CD4-positive, alpha-beta T cell treated with Interleukin-17A for 4 hours (primary cell): ENCODE measurements at places on chromosomes 1 and 21.

DNA sequence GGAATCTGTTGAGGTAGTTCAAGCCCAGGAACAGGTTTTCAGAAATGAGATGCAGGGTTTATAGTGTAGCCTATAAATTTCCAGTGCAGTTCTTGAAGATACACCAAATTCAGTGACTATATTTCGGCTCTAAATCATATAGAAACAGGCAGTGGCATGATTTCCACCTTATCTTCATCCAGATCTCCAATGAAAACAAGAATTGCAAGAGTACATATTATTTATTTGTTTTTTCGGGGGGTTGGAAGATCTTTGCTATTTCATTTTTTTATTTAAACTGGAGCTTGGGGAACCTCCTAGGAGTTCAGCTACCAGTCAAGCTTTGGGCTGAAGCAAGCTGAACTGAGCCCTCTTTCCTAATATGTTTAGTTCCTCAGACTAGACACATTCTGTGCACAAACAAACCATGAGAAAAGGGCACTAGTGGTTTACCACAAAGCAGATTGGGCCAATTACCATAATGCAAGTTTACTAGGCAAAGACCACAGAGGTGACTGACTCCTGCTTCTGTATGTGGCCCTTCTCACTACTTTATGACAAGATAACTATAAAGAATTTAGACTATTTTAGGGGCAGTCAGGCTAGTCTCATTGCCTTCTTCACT is 68.5 kb downstream of the RGS2 start:
- DNase-seq, result no peak

DNA sequence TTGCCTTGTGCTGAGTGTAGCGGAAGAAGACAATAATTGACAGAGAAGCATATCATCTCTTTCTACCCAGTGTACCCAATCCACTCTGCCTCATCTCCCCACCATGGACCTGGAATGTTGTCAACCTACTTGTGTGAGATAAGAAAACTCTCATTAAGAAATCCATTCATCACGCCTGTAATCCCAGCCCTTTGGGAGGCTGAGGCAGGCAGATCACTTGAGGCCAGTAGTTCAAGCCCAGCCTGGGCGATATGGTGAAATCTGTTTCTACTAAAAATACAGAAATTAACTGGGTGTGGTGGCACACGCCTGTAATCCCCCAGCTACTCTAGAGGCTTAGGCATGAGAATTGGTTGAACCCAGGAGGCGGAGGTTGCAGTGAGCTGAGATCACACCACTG is 209.6 kb downstream of the PBX1 start:
- DNase-seq, result no peak

- no peak for DNase-seq
Observed at GRCh38 chr1:168454211-168454815, 89.5 kb downstream of the XCL2 start.

DNA sequence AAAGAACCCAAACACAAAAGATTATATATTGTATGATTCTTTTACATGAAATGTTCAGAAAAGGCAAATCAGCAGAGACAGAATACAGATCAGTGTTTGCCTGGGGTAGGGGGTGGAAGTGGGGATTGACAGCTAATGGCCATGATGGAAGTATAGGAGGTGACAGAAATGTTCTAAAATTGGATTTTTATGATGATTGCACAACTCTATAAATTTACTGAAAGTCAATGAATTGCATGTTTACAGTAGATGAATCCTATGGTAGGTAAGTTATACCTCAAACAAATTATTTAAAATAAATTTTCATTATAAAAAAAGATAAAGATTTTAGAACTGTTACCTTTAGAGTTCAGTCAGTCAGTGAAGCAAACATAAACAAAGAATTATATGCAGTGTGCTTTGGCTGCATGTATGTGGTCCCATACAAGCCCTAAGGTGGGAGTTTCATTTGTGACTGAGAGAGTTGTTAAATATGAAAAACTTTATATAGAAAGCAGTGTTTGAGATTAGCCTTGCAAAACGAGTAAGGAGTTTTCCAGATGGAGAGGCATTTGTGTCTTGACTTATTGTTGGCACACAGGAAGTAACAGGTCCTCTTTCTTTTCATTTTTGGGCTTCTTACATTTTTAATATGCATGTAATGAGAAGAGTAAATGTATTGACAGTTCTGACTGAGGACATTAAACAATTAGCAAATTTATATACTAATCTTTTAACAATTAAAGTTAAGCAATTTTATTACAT is 115.6 kb upstream of the KIAA1614 start:
- no peak for DNase-seq

DNA sequence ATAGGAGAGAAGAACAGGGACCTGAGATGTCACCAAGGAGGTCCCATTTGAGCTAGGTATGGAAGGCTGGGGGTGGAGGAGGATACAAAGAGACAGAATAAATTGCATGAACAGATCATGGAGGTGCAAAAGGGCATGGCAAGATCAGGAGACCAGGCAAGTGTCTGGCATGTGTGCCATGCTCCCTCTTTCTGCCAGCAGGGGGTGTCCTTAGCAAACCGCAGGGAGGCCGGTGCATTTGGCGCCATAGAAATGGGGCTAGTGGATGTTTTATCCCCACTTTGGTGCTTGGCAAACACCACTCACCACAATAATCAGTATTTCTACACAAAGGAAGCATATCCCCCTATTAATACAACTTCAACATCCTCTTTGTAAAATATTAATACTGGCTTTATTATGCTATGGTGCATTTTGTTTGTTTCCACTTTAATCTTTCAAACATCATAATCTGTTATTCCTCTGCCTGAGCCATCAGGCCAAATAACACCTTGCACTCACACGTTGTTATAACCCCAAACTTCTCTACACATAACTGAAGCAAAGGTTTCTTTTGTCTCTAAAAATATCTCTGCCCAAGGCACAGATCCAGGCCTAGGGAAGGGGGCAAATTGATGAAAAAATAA is 25.9 kb downstream of the S100A6 start:
- peak; percentile 79 for DNase-seq

- no peak for DNase-seq
Observed at GRCh38 chr21:20030390-20030789, 967.8 kb upstream of the NCAM2 start.

DNA sequence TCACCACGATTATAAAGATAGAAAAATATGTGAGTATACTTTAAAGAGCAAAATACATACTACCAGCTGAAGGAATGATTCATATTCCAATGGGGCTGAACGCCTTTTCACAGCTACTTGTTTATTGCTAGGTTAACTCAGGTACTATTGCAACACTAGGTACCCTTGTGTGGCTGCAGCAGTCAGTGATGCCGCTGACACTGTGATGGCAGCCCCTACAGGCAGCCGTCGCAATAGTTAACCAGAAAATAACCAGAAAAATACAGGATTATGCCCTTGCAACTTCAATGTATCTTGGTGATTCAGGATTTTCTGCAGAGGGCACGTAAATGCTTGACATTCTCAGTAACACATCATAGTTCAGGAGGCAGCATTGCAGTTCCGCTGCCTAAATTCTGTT is 1.6 kb upstream of the MARK1 start:
- DNase-seq, result no peak

DNA sequence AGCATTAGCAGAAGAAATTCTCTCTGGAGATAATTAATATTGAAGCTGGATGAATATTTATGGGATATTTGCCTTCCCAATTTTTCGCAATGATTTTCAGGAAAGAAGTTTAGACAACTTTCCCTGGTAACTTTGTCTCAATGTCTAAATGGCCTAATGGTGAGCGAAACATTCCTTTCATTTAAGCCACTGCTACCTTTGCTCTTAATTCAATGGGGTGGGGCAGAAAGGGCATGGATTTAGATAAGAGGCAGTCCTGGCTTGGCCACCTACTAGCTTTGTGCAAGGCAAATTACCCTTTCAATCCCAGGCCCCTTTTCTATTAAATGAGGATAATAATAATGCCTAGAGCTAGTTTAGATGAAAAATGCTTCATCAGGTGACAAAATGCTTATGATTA is 27.1 kb upstream of the LYST start:
- DNase-seq, result no peak

GRCh38 chr1:42135426-42135825 is 17.8 kb upstream of the GUCA2B start:
- DNase-seq, result no peak
